ENCODE measurements at places on chromosomes 2 and 18. TPM values are rescaled to one million over a fixed set of nuclear protein-coding genes. Genes with fewer than 3 reads are reported as not detected.

GRCh38 chr2:182717416-182717815, 1.4 kb downstream of the DNAJC10 start:
- peak overlapping the region; percentile 84 for H3K4me3 ChIP-seq
- peaks cover 23% of the 10 kb centered on the region for H3K36me3 ChIP-seq
- peaks cover 4% of the 10 kb centered on the region for H3K4me1 ChIP-seq
- no peak for DNase-seq
- no peaks in the 10 kb centered on the region for H3K27me3 ChIP-seq
- H3K27ac ChIP-seq, result peak overlapping the region; percentile 95

DNA sequence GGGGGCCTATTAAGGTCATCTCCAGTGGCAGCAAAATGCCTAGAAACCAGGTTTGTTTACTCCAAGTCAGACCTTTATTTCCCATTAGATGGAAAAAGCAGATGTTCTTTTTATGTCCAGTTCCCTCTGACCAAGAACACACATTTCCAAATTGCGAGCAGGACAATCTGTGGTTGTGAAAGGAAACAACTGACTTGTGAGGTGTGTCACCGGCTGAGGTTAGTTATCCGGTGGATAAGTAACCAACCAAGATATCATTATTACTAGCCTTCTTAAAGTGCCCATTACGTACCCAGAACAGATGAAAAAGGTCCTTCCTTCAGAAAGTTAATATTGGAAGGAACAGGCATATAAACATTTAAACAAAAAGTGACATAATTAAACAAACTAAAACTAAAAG, 112.9 kb downstream of the THADA start:
- peaks cover 22% of the 10 kb centered on the region for H3K4me1 ChIP-seq
- H3K27ac ChIP-seq, result no peak overlapping the region
- H3K4me3 ChIP-seq, result no peak overlapping the region
- H3K27me3 ChIP-seq, result no peaks in the 10 kb centered on the region

Gene CHMP3
- total RNA-seq, result 134 TPM

DNA sequence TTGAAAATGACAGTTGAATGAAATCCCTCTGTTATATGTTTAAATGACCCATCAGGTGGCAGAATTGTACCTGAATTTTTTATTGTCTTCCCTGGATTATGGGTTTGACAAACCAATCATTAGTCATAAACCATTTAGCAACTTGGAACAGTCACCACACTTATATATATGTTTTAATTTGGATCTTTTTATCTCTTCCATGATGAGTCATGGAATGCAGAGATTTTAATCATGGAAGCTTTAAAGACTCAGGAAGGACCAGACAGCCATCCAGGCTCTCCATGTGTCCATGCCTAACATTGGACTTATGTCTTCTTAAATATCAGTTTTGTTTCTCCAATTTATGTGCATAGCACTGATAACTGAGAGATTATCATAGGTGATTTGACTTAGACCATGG, 188.3 kb upstream of the ZSWIM2 start:
- H3K27me3 ChIP-seq, result no peaks in the 10 kb centered on the region
- H3K4me3 ChIP-seq, result no peak overlapping the region
- H3K36me3 ChIP-seq, result no peaks in the 10 kb centered on the region
- H3K4me1 ChIP-seq, result no peaks in the 10 kb centered on the region

- H3K27ac ChIP-seq, result no peak overlapping the region
- no peaks in the 10 kb centered on the region for H3K27me3 ChIP-seq
- H3K4me3 ChIP-seq, result no peak overlapping the region
- no peak for DNase-seq
Observed at GRCh38 chr2:190655570-190655969, 6.7 kb downstream of the NAB1 start.

- no peak overlapping the region for H3K4me3 ChIP-seq
- H3K27ac ChIP-seq, result no peak overlapping the region
- H3K27me3 ChIP-seq, result no peaks in the 10 kb centered on the region
- no peak for DNase-seq
- H3K36me3 ChIP-seq, result no peaks in the 10 kb centered on the region
Observed at GRCh38 chr2:179569831-179570233, 291.6 kb downstream of the ZNF385B start.

Gene FAM98A
- total RNA-seq, result 51.4 TPM

- no peak overlapping the region for H3K27ac ChIP-seq
- H3K4me3 ChIP-seq, result no peak overlapping the region
Observed at GRCh38 chr18:10195529-10195928, 258.9 kb upstream of the APCDD1 start.

- no peak for DNase-seq
- H3K27me3 ChIP-seq, result no peaks in the 10 kb centered on the region
- H3K36me3 ChIP-seq, result no peaks in the 10 kb centered on the region
- no peak overlapping the region for H3K27ac ChIP-seq
Observed at GRCh38 chr2:121036226-121036692, 248.7 kb downstream of the TFCP2L1 start.

GRCh38 chr2:27638709-27639108, 9.9 kb downstream of the GPN1 start:
- no peak for DNase-seq
- H3K27ac ChIP-seq, result no peak overlapping the region
- H3K36me3 ChIP-seq, result peaks cover 99% of the 10 kb centered on the region
- no peak overlapping the region for H3K4me3 ChIP-seq
- H3K4me1 ChIP-seq, result no peaks in the 10 kb centered on the region

Gene MOGAT1
- not detected for total RNA-seq

Gene TANC1
- total RNA-seq, result 53.5 TPM

DNA sequence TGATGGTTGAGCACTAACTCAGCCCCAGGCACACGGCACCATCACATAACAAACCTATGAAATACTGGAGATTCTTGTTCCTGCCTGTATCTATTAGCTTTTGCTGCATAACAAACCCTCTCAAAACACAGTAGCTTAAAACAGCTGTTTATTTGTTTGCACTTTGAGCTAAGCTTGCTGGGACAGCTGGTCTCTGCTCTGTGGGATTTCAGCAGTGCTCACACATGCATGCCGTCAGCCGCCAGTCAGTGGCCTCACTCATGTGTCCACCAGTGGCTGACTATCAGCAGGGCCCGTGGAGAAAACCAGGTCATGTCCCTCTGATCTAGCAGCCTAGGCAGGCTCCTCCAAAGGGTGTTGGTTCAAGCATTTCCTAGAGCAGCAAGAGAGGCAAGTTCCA, 52.8 kb upstream of the RAB12 start:
- H3K27ac ChIP-seq, result no peak overlapping the region
- no peak for DNase-seq
- H3K36me3 ChIP-seq, result no peaks in the 10 kb centered on the region
- H3K4me3 ChIP-seq, result no peak overlapping the region
- no peaks in the 10 kb centered on the region for H3K4me1 ChIP-seq

GRCh38 chr18:30358555-30358954, 684.0 kb downstream of the DSC3 start:
- H3K4me1 ChIP-seq, result no peaks in the 10 kb centered on the region
- H3K27ac ChIP-seq, result no peak overlapping the region
- H3K27me3 ChIP-seq, result no peaks in the 10 kb centered on the region
- DNase-seq, result no peak
- no peak overlapping the region for H3K4me3 ChIP-seq

Gene HOXD3
- not detected for total RNA-seq

DNA sequence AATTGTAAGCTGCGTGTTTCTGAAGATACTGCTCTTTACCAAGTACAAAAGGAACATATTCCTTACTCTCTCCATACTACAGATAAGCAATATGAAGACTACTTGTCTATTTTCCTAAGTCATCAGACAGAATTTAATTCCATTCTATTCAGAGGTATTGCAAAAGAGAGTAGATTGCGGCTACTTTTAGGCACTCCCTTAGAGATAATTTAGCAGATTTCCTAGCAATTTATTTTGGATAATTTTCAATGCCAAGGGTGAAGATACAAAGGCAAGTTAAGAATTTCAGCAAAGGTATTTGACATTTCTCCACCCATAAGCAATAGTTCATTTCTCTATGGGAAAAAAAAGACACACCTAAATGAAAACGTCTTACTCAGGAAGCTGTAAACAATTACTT, 161.1 kb downstream of the PDE1A start:
- DNase-seq, result no peak
- H3K27ac ChIP-seq, result no peak overlapping the region
- no peaks in the 10 kb centered on the region for H3K27me3 ChIP-seq
- no peaks in the 10 kb centered on the region for H3K4me1 ChIP-seq

DNA sequence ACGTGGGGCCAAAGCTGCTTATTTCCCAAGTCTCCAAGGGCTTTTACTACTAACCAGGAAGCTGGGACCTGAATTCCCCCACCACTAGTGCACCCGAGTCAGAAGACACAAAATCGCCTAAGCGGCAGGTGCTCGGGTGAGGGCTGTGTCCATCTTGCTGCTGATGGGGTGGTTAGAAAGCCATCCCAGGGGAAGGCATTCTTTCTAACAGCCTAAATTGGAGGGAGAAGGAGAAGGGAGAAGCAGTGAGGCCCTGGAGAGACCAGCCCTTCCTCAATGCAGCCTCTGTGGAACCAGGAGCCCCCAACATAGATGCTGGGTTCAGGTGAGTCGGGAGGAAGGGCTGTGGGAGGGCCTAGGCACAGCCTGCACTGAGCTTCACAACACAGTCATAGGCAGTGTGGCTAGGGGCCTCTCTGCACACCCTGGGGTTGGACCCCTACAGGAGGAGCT, 1.9 kb upstream of the PROM2 start:
- H3K27ac ChIP-seq, result no peak overlapping the region
- peak; percentile 4 for DNase-seq
- no peaks in the 10 kb centered on the region for H3K4me1 ChIP-seq

Gene AKAIN1
- not detected for total RNA-seq

Gene DYSF
- total RNA-seq, result 24.5 TPM

Gene PRSS56
- not detected for total RNA-seq

- DNase-seq, result no peak
- peaks cover 74% of the 10 kb centered on the region for H3K36me3 ChIP-seq
- no peaks in the 10 kb centered on the region for H3K4me1 ChIP-seq
- no peak overlapping the region for H3K27ac ChIP-seq
Observed at GRCh38 chr18:76881744-76882143, 59.4 kb downstream of the ZNF236 start.

Gene ZSWIM2
- total RNA-seq, result not detected

All from left lung (tissue), 14 donors.